Mammary epithelial cell (primary cell): ENCODE measurements at places on chromosomes 12 and 14.

- DNase-seq = no peak
Measured at GRCh38 chr12:112939761-112940381, 1.6 kb downstream of the OAS3 start.

DNA sequence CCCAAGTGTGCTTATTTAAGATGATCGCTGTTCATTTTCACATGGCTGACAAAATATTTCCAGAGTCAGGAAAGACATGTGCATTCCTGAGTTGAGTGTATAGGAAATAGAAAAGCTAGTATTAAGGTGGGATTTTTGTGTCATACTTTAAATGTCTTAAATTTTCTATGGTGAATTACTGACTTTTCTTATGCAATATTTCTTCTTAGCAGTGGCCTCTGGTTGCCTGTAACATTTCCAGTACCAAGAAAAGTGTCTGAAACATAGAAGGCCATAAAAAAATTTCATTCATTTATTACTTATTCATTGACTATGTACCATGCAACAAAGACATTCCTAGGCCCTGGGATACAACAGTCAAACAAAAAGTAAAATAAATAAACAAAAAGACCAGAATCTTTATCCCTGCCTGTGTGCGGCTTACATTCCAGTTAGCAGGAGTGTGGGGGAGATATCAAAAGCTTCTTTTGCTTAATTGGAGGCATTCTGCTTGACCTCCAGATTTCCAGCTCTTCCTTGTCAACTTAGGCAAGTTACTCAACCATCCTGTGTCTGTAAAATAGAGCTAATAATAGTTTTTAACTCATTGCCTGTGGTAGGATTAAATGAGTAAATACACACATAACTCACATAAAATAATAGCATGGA lies 216.3 kb upstream of the FLRT2 start:
- no peak for DNase-seq

DNA sequence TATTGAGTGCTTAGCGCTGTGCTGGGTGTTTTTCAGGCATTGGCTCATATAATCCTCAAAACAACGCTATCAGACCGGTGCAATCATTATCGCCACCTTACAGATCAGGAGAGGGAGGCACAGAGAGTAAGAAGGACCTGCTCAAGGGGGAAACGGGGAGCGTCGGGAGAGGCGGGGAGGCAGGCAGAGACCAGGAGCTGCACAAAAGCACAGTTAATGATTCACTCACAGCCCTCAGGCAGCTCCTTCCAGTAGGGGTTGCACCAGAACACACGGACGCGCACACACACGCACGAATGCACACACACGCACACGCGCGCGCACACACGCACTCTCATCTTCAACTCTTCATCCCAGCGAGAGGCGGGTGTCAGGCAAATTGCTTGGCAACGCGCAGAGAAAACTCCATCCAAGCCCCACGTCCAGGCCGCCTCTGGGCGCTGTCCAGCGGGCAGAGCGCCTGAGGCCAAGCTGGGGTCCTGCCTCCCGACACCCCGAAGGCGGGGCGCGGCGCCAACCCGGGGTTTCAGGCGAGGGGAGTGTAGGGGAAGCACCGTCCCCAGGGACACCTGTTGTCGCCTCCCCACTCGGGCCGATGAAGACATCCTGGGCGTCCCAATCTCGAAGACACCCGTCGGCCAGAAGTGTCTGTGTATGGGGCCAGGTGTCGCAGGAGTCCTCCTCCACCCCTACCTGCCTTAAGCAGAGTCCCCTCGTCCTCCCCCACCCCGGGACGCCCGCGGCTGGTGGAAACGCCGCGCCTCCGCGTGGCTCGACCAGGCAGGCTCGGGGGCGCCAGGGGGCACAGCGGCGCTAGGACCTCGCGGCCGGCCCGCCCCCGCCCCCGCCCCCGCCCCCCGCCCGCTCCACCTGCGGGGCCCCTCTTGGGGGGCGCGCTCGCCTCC lies 35.5 kb upstream of the STON2 start:
- peak; percentile 69 for DNase-seq

DNA sequence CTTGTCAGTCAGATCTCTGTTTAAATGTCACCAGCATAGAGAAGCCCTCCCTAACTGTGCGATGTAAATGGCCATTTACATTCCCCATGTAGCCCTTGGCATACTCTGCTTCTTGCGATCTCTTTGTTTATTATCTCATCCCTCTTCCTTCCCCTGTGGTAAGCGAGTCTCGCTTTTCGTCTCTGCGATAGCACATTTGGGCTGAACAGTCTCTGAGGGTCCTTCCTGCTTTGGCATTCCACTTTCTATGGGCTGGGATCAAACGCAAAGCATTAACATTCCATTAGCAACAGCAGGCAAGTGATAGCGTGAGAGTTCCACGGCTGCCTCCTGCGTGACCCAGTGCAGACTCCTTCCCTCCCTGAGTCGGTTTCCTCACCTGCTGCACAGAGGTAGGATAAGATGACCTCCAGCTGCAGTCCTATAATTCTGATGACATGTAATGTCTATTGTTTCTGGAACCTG lies 61.4 kb upstream of the TUNAR start:
- DNase-seq = no peak

- peak; percentile 94 for DNase-seq
Measured at GRCh38 chr12:106227641-106228319, 20.0 kb downstream of the CKAP4 start.

GRCh38 chr12:65637150-65637549 lies 187.1 kb upstream of the HMGA2 start:
- DNase-seq = no peak

- DNase-seq = no peak
Measured at GRCh38 chr14:94548131-94548998, 12.9 kb upstream of the SERPINA4 start.

GRCh38 chr12:2397356-2398045 lies 344.7 kb downstream of the CACNA1C start:
- DNase-seq = peak; percentile 39

DNA sequence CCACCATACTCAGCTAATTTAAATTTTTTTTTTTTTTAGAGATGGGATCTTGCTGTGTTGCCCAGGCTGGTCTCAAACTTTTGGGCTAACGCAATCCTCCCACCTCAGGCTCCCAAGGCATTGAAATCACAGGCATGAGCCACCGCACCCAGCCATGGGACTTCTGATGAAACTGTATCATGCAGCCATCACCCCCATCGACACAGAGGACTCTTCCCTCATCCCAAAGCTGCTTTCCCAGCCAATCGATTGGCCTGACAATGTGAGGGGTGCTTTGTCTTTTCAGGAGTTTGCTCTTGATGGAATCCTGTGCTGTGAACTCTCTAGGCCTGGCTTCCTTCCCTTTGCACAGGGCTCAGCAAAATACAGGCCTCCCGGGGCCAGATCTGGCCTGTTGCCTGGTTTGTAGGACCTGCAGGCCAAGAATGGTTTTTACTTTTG lies 59.6 kb upstream of the NCOR2 start:
- no peak for DNase-seq

DNA sequence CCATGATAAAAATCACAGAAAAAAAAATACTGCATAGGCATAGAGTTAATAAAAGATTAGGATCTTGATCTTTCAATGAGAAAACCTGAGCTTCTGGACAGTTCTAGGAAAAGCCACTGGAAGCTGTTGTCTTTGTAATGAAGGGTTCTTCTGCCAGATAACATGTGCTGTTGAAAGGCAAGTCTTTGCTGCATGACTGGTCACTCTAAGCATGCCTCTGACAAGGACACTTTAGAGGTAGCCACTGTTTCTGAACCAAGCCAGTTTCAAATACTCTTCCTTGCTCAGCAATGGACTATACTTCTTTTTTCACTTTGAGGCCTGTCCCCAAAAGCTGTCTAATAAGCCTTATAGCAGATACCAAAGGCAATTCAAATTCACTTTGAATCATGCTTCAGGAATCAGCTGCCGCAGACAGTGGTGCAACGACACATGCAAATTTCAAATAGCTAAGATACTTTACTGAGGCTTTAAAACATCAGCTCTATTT lies 70.2 kb downstream of the BTG1 start:
- DNase-seq = no peak

GRCh38 chr14:95310635-95311380 lies 8.9 kb downstream of the CLMN start:
- no peak for DNase-seq

DNA sequence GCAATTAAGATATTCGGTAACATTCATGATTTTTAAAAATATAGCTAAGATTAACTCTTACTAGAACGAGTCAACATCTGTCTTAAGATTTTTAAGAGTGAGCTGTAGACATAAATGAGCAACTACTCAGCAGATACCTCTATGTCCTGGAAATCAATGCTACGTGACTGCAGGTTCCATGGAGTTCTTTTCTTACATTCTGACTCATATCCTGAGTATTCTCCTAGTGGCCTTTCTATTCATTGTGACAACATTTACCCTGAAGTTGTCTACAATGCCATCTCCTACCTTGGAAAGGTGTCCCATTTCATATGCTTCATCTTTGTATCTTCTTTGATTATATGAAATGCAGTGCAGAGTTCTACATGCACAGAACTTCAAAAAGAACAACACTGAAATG lies 59.9 kb downstream of the PKP2 start:
- DNase-seq = peak; percentile 18

DNA sequence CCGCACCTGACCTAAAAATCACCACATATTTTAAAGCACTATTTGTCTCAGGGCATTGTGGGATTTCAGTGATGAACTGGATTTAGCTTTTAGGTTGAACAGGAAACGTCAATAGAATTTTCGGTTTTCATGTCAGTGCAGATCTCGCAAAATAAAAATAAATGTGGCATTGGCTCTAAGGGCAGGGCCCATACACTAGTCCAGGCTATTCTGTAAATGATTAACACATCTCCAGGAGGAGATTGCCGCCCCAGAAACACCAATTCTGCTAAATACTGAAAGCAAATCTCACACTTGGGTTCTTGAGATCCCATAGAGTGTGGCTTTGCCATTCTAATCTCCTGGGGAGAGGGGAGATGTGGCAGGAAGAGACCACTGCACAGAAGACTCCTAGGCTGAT lies 1494.0 kb upstream of the TMEM132C start:
- DNase-seq = no peak

DNA sequence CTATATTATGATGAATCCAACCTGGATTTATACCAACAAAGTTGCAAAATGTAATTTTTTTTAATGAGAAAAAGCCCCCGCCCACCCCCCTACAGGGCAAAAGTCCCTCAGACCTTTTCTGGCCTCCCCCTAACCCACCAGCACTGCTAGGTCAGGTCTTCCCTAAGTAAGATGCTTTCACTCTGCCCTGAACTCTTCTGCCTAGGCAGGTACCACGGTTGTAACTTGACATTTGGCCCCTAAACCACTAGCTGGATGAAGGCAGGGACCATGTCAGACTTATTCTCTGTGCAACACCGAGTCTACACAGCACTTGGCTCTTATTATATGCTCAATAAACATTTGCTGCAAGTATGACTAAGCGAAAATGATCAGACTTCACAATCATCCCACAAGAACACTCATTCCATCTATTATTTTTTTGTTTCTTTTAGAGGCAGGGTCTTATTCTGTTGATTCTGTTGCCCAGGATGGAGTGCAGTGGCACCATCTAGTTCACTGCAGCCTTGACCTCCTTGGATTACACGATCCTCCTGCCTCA lies 63.2 kb downstream of the SPRING1 start:
- no peak for DNase-seq

DNA sequence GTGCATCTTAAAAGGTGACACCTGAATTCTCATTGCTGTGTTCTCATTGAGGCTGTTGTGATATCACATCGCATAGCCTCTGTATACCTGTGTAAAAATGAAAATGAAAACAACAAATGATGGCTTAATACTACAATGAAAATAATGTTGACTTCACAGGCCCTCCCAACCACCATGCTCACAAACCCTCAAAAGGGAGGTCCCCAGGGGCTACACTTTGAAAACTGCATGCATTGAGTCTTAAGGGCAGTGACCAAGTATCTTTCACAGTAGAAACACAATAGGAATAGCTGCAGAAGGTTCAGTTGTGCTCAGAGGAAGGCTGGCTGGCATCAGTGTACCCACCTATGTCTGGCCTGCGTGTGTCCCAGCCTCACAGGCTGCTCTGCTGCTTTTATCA lies 27.6 kb upstream of the KCNK13 start:
- no peak for DNase-seq

DNA sequence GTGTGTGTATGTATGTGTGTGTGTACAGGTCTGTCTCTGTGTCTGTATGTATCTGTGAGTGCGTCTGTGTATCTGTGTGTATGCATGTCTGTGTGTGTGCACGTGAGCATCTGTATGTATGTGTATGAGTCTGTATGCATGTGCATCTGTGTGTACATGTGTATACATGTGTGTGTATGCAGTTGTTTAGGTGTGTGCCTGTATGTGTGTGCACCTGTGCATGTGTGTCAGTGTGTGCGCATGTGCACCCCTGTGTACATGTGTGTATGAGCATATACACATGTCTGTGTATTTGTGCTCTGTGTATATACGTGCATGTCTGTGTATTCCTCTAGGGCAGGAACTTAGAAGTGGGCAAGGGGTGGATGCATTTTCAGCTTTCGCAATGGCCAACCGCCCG lies 116.0 kb downstream of the TMEM132C start:
- DNase-seq = no peak

DNA sequence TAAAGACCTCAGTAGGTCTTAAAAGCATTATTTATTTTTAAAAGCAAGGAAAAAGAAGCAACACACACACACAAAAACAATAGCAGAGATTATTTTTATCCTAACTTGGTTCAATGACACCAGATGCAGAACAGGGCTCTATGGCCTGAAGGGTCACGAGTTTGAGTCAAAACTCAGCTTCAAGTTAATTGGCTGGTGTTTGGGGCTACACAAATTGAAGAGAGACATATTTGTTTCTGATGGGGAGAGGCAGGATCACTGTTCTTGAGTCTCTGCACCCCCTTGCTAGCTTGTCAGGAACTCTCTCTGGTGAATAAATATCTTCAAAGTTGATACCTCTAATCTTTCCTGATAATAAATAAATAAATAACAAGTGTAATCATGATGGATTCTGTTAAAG lies 466.1 kb downstream of the PRKD1 start:
- no peak for DNase-seq

GRCh38 chr12:52952076-52952801 lies 3.3 kb downstream of the KRT18 start:
- no peak for DNase-seq

DNA sequence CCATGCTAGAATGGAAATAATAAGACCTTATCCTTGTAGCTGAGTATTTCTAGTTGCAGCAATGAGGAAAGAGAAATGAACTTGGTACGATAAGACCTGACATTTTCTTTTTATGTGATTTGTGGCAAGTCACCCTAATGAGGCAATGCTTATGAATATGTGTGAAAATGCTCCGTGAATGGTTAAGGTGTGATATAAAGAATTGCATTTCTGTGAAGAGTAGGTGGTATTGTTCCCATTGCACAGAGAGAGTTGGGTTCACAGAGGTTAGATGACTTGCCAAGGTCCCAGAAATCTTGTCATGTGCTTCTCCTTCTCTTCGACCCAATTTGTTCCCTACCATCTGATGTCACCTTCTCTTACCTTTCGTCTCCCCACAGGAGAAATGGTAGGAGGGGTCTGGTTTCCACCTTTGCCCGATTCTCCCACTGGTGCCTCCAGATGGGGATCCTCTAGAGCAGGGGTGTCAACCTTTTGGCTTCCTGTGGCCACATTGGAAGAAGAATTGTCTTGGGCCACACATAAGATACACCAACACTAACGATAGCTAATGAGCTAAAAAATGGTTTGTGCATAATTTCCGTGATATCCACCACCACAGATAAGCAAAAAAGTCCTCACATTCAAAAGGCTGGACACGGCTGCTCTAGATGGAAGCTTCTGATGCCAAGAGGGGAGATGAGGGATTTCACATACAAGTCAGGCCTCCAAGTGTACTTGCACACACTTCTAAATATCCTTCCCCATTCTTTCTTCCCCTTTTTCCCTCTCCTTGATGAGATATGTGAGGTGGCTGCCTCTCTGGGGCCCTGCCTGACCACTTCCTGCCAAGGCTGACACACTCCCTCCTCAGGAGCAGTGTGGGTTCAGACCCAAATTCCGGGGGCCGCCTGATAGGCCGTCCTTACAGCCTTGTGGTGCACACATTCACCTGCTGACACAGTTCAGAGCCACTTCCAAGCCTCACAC lies 96.1 kb downstream of the PLXNC1 start:
- DNase-seq = no peak
